ENCODE measurements at places on chromosomes 5 and 9. TPM values are rescaled to one million over a fixed set of nuclear protein-coding genes. Genes with fewer than 3 reads are reported as not detected.

DNA sequence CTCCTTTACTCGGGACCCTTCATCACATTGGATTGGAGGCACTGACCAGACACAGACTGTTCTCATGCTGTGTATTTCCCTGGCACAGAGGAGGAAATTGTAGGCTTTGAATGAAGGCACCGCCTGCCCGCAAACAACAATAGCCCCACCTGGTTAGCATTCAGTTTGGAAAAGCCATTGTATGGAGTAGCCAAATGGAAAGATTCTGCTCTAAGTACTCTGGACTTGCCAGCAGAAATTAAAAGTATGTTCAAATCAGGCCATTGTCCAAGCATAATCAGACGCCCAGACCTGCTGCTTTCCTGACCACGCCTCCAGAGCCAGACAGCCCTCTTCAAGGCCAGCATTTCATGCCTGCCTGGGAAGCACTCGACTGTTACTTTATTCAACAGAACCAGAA lies 8.0 kb upstream of the SEMA4D start:
- DNase-seq, result peak; percentile 25
- no peaks in the 10 kb centered on the region for H3K36me3 ChIP-seq
- H3K27ac ChIP-seq, result no peak overlapping the region

- DNase-seq, result no peak
- no peaks in the 10 kb centered on the region for H3K4me1 ChIP-seq
- H3K27ac ChIP-seq, result no peak overlapping the region
- no peak overlapping the region for H3K4me3 ChIP-seq
- peaks cover 6% of the 10 kb centered on the region for H3K36me3 ChIP-seq
Observed at GRCh38 chr5:112203229-112203628, 215.8 kb downstream of the EPB41L4A start.

DNA sequence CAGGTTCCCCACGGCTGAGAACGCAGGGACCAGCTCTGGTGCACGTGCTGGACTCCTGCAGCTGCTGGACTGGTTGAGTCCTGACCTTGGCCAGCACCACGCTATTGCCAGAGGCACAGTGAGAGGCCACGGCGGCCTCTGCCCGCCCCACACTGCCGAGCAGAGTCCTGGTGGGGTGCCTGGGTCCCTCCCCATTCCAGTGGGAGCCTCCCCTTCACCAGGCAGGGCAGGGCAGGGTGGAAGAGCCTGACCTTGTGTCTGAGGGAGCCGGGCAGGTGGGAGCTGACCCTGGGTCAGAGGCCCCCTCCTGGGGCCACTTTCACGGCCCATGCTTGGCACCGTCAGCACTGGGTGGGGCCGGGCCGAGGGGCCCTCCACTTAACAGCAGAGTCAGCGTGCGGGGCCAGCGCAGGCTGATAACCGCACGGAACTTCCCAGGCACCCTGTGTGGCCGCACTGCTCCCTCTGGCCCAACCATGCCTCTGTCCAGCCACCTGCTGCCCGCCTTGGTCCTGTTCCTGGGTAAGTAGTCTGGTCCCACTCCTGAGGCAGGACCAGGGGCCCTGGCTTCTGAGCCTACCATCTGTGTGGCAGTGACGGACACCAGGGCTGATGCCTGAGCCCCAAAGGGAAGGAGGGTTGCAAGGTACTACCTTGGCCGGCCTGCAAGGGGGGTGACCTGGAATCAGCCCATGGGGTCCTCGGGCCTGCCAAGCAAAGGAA lies at the start of gene MAMDC4:
Gene MAMDC4 (plus strand): TSS at position 406 of the 723 bp plus-strand sequence. CDS start 71 bp downstream, at position 477.
- H3K27me3 ChIP-seq, result no peaks in the 10 kb centered on the region
- peaks cover 10% of the 10 kb centered on the region for H3K4me1 ChIP-seq
- H3K36me3 ChIP-seq, result no peaks in the 10 kb centered on the region
- DNase-seq, result no peak
- H3K4me3 ChIP-seq, result no peak within 1 kb of the TSS

DNA sequence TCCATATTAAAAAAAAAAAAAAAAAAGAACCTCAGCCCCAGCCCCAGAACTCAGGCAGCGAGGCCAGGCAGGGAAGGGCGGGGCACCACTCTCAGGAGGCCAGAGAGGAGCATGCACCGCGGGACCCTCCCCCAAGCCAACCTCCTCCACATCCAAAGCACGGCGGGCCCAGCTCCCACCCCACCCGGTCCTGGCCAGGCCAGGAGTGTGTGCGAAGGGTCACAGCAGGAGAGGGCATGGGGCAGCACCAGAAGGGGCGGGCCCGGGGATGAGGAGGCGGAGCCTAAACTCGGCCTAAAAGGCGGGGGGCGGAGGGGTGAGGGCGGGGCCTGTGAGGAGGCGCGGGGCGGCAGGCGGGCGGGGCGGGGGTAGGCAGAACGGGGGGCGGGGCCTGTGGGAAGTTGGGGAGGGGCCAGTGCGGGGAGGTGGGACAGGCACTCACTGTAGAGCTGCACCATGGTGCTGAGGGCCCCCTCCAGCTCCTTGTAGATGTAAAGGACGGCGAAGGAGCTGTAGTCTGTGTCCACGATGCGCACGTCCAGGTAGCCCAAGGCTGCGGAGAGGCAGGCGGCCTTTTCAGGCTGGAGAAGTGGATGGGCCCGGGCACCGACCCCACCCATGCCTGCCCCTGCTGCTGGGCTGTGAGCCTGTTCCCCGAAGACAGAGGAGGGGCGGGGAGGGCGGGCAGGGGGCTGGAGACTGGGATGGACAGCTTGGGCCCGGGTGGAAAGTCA lies 1.2 kb downstream of the LCN15 start:
- H3K4me3 ChIP-seq, result no peak overlapping the region
- DNase-seq, result peak; percentile 29
- no peaks in the 10 kb centered on the region for H3K27me3 ChIP-seq
- no peaks in the 10 kb centered on the region for H3K36me3 ChIP-seq
- H3K4me1 ChIP-seq, result no peaks in the 10 kb centered on the region

Gene SHOC1
- not detected for polyA plus RNA-seq

All from endothelial cell of umbilical vein (primary cell).